ENCODE measurements at places on chromosomes 4 and X.

DNA sequence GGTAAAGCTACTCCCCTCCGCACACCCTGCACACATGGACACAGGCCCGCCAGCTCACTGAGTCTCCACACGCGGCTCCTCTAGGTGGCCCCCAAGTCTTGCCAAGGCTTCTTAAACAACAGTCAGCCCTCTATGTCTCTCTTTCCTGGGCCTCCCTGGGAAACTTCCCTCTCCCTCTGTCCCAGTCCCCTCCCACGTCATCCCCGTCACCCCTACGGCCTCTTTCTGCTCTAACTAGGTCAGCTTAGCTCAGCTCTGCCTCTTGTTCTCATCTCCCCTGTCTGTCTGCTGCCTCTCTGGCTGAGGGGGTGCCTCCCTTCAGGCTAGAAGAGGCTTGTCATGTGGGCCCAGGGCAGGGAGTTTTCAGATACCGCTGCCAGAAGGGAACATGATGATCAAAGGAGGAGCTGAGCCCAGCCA is 38.8 kb downstream of the SEPTIN6 start:
- DNase-seq, result no peak

DNA sequence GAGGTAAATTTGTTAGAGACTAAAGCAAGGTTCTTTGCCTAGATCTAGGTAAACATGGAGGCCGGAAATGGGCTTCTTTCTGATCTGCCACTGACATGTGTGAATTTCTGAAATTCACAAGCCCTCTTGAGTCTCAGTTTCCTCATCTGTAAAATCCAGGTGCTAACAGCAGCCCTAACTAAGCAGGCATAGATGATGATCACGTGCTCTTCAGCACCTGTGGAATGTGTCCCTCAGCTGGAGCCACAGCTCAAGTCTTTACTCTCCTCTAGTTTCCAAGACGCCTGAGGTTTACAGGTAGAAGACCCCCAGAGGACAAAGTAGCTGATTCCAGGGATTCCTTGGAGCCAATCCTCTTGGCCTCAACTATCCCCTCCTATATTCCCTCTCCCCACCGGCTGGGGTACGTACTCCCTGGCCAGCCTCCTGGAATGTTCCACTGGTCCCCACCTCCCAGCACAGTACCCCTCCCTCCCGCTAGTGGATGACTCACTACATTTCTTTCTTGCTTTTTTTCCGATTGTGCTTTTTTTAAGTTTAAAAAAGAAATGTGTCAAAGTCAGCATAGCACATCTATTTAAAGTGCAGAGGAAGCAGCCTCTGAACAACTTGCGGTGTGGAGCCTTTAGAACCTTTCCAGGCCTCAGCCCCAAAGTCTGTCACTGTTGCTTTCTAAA is 98.4 kb downstream of the PHKA2 start:
- no peak for DNase-seq

- DNase-seq, result no peak
Observed at GRCh38 chr4:183297675-183298074, 22.4 kb downstream of the CLDN22 start.

DNA sequence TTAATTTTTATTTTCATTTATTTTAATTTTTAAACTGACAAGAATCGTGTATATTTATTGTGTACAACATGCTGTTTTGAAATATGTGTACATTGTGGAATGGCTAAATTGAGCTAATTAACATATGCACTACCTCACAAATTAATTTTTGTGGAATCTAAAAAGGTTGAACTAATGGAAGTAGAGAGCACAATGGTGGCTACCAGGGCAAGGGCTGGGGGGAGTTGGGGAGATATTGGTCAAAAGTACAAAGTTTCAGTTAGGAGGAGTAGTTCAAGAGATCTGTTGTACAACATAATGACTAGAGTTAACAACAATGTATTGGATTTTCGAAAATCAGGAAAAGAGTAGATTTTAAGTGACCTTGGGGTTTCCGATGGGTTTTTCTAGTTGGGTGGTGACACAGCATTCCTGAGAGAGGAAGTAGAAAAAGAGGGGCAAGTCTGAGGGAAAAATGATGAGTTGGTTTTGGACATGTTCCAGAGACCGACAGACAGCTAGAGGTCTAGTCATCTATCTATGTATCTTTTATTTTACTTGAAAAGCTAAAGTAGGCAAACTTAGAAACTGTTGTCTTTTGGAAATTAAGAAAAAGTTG is 23.2 kb downstream of the APOO start:
- DNase-seq, result no peak

DNA sequence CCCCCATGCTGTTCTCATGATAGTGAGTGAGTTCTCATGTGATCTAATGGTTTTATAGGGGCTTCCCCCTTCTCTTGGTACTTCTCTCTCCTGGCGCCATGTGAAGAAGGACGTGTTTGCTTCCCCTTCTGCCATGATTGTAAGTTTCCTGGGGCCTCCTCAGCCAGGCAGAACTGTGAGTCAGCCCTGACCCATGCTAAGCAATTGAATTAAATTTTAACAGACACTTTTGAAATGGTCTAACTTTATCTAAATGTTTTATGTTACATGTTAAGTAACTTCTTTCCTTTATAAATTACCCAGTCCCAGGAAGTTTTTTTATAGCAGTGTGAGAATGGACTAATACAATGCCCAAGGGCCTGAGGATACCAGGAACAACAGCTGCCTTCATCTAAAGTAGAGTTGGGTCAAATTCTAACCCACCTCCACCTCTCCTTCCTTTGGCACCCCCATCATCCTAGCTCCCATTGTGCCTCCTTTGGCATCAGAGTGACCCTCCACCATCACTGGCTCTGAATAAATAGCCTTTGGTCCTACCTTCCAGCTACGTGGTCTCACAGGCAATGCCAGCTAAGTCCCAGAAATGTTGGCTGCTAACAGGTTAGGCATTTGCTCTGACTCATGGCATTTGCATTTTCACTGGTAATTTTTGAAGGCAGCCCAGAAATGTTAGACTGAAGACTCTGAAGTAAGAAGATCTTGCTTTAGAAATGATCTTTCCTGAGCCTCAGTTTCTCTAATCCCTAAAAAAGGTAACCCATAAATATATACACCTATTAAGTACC is 182.1 kb downstream of the MOSPD2 start:
- no peak for DNase-seq

GRCh38 chr4:60885011-60885410 is 315.1 kb upstream of the ADGRL3 start:
- no peak for DNase-seq

DNA sequence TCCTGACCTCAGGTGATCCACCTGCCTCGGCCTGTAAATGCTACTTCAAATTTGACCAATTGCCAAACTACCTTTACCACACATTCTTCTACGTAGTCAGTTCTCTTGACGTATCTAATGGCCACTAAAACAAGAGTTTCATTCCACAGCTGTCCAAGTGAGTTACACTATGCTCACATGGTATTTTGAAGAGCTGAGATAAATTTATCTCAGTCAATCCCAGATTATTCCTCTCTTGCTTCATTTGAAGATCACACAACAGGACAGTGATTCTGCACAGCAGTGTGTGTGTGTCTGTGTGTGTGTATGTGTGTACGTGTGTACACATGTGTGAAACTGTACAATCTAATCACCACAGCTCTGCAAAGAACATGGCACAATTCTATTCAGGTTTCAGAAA is 133.4 kb downstream of the APBB2 start:
- DNase-seq, result no peak

DNA sequence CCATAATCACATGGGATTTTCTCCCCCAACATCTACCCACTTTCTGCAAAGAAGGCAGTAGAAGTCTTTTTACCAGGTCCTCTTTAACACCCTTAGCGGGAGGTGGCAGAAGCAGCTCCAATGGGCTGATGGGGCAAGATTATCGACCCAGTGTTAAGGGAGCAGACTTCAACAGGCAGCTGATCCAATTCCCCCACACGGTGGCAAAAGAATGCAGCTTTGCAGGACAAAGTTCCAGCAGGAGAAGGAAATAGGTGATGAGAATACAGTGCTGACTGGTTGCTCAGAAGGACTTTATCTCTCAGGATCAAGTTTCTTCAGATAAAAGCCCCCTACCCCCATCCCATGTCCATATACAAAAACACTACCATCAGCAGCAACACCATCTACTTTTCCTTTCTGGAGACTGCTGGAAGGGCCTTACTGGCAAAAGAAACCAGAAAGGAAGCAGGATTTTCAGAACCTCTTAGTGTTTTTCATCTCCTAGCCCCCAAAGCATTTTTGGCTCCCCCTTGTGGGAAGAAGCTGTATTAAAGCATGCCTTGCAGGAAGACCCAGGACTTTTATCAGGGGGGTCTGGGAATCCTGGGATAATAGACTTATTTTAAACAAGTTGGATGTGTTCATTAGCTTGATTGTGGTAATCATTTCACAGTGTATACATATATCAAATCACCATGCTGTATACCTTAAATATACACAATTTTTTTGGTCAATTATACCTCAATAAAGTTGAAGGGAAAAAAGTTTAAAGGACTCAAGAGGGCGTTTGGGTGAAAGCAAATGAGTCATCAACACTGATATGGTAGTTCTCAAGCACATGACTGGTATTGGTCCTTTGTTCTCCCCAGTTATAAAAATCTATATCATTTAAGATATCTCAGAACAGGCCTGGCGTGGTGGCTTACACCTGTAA is 146.4 kb downstream of the GPC3 start:
- no peak for DNase-seq

GRCh38 chr4:64388252-64388651 is 21.0 kb downstream of the TECRL start:
- DNase-seq, result no peak
